WTC11 (cell line): ENCODE measurements at places on chromosomes 1 and 21.

GRCh38 chr1:16215882-16216753, 3.7 kb upstream of the ARHGEF19 start:
- DNase-seq, result peak; percentile 100

DNA sequence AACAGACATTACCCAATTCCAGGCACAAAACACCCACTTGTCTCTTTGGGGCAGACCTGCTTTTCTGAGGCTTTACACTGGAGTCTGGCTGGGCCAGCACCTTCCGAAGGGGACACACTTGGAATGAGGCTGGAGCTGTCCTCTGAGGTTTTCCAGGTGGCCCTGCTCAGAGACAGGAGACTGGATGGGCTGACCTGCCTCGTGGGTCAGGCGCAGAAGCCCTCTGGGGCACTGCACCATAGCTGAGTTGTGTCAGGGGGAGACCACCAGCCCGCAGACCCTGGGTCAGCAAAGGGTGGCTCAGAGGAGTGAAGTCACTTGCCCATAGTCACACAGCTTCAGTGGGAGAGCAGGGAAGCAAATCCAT, 1.8 kb downstream of the SH2D5 start:
- DNase-seq, result no peak

- DNase-seq, result no peak
Observed at GRCh38 chr21:32603131-32603530, 9.0 kb downstream of the CFAP298 start.

- DNase-seq, result peak; percentile 43
Observed at GRCh38 chr1:234212764-234213657, 160.2 kb upstream of the COA6 start.

- DNase-seq, result no peak
Observed at GRCh38 chr1:194296201-194296600, 1109.8 kb upstream of the B3GALT2 start.

DNA sequence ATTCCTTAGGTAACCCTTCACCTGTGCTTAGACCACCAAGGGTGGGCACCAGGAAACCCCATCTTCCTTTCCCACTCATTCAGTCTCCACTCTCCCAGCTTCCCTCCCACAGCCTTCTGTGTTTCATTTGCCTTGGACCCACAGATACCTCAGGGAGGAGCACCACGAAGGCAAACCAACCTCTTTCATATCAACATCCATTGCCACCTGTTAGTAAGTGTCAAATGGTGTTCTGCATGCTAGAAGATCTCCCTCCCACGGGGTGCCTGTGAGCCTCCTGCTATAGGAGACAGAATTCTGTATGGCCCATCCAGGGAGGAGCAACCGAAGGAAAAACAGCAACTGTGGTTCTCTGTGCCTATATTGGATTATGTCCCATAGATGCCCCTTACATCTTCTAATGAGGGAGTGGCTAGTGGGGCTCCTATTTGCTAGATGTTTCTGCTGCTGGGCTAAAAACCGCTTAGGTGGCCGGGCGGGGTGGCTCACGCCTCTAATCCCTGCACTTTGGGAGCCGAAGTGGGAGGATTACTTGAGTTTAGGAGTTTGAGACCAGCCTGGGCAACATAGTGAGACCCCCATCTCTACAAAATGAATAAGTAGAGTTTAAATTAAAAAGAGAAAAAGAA, 25.6 kb upstream of the SCCPDH start:
- DNase-seq, result no peak

DNA sequence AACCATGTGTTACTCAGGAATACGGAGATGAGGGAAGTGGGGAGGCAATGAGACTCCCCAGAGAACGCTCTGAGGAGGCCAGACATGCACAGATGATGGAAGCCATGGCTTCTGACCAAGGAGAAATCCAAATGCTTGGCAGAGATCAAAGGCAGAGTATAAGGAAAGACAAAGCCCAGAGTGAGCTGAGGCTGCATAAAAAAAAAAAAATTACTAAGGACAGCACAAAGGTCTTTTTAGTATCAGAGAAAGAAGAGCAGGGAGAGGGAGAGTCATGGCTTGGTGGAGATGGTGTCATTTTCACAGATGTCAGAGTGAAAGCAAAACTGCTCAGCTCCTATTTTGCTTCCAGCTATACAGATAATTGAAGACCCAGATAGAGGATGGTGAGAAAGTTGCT, 8.1 kb upstream of the NCF2 start:
- DNase-seq, result no peak

DNA sequence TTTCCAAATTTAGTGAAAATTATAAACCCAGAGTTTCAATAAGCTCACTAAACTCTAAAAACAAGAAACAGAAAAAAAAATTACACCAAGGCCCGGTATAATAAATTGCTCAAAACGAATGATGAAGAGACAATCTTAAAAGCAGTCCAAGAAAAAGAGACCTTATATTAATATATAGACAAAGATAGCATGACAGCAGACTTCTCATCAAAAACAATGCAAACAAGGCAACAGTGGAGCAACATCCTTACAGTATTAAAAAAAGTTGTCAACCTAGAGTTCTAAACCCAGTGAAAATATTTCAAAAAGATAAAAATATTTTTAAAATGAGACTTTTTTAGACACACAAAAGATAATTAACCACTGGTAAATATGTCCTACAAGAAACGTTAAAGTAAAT, 46.7 kb downstream of the KIFAP3 start:
- no peak for DNase-seq

DNA sequence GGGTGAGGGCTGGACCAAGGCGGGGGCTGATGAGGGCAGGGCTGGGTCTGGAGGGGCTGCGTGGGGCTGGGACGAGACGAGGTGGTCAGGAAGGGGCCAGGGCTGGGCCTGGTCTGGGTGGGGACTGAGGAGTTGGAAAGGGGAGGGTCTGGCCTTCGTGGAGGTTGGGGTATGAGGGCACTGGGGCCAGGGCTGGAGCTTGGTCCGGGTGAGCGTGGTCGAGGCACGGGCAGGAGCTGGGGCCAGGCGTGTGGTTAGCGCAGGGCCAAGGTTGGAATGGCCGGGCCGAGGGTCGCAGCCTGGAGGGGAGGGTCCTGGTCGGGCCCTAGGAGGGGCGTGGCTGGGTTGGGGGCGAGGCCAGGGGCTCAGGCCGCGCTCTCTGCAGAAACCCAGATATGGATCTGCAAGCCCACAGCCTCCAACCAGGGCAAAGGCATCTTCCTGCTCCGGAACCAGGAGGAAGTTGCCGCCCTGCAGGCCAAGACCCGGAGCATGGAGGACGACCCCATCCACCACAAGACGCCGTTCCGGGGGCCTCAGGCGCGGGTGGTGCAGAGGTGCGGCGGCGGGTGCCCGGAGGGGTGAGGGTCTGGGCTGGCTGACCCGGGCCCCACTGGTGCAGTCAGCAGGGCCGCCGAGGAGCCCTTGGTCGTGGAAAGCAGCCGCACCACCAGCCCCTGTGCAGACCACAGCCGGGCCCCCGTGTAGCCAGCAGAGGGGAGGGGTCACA, 9.0 kb downstream of the TTLL10 start:
- peak; percentile 23 for DNase-seq
